ENCODE measurements at places on chromosomes 7 and 10.

DNA sequence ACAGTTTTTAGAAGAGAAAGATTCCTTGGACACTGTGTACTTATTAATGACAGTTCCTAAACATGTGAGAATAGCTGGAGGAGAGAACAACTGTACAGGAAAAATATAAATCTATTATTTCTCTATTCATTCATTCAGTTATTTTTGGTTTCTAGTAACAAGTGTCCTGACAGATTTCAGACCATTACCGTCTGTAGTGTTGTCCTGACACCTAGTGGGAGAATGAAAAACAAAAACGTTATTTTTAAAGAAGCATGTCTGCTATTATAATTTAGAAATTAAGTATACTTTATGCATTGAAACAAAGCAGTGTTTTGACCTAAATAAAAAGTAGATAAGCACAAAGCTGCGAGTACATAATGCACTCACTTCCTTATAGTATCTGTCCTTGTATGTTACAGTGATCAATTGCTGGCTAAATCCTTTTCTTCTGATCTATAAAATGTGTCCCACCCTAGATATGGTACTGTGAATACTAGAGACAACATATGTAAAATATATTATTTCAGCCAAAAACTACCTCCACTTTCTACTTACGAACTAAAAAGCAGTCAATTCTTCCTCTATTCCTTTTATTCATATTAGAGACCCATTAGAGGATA, 575.6 kb downstream of the ARL4A start:
- no peak for DNase-seq

DNA sequence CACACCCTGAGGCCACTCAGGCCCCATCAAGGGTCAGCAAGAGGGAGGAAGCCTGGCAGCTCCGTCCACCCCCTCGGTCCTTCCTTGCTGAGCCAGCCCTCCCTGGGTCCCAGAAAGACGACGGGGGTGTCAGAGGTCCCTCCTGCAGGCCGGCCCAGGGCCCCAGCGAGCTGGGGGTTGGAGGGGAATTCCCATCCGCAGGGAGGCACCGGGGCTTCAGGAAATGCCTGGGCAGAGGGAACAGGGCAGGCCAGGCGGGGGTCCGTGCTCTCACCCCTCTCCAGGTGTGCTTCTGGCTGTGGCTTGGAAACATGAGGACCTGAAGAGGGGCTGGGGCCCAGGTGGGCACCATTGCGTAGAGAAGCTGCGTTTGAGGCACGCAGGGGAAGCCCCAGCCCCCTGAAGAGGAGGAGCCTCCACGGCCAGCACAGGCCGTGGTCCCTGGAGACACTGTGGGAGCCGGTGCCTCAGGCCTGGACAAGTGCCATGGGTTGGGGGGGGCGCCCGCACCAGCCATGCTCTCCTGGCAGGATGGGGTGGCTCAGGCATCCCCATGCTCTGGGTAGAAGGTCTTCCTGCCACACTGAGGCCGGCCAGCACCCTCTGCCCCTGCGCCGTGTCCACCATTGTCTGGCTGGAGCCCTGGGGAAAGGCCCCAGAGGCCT, 66.7 kb downstream of the PDGFA start:
- no peak for DNase-seq

DNA sequence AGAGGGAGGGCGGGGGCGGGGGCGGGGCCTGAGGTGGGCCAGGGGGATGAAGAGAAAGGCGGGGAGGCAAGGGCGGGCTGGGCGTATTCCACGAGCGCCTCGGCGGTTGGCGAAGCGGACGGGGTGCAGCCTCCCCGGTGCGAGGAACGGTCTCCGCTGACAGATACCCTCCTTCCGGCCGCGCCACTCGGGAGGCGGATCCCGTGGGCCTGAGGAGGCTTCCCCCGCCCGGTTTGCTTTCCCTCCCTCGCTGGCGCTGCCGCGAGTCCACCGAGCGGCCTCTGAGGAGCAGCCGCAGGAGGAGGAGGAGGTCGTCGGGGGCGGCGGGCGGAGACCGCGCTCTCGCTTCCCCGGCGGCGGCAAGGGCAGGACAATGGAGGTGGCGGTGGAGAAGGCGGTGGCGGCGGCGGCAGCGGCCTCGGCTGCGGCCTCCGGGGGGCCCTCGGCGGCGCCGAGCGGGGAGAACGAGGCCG, at the start of gene TRIM24:
Gene TRIM24 (plus strand): TSS at position 84 of the 473 bp plus-strand sequence. CDS start 290 bp downstream, at position 374.
- DNase-seq, result no peak

DNA sequence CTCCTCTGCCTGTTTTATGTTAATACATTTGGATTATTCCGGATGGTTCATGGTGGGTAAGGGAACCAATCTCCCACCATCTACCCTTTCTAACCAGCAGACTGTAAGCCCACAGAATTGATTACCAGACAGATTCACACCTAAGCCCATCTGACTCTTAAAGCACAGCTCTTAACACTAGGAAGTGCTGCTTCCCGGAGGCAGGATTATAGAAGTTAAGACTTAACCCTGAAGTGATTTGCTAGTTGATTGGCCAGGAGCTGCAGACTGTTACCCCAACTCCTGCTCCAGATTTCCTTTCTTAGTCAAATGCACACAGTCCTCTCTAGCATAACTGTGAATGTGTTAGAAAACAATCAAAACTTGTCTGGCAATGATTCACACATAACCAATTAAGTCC, 221.7 kb downstream of the CDK14 start:
- DNase-seq, result no peak

- no peak for DNase-seq
These were observed 75.9 kb downstream of the PPP1R3C start for GRCh38 chr10:91556691-91557566.

- no peak for DNase-seq
These were observed 472.6 kb upstream of the CNTNAP2 start for GRCh38 chr7:145643981-145644380.

- DNase-seq, result no peak
These were observed 69.3 kb downstream of the ALOX5 start for GRCh38 chr10:45443101-45444009.

GRCh38 chr10:110141871-110142635, 65.4 kb upstream of the MXI1 start:
- no peak for DNase-seq

DNA sequence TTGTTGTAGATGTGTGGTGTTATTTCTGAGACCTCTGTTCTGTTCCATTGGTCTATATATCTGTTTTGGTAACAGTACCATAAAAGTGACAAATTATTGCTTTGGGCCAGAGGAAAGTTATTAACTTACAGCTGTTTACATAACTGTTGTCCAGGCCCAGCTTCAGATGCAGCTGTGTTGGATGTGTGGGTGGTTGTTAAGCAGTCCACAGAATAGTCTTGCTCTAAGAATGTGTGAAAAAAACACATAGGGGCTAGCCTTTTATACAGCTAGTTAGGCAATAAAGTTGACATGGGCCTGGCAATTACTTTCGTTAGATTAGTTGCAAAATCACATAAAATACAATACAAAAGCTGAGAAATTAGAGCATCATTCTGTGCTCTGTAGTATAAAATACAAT, 31.9 kb downstream of the DLD start:
- no peak for DNase-seq

- no peak for DNase-seq
These were observed 54.9 kb downstream of the KCNMA1 start for GRCh38 chr10:77582710-77583115.

- DNase-seq, result no peak
These were observed 12.0 kb downstream of the KPNA7 start for GRCh38 chr7:99195867-99196266.

DNA sequence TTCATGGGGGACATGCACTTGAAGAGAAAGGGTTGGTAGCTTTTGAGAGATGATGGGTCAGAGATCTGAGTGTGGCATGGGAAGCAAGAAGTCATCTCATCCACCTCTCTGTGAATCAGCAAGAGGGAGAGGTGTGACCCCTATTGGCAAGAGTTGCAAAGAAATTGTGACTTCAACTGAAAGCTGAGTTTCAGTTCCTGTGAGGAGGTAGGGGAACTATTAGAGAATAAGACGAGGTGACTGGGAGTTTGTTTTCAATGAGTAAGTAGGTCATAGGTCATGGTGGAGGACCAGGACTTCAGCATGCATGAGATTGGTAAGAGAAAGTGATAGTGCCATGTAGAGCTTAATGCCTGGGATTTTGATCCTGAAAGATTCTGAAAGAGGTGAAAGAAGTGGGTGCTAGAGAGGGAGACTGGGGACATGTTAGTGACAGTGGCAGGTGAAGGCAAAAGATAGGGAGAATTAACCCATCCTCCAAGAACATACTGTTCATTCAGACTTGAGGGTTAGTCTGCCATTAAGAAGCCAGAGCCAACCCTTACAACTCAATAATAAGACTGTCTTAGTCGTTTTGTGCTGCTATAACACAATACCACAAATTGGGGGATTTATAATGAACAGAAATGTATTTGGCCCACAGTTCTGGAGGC, 75.5 kb upstream of the CAPZA2 start:
- DNase-seq, result no peak

GRCh38 chr7:23067271-23067670, 38.3 kb upstream of the KLHL7 start:
- no peak for DNase-seq

DNA sequence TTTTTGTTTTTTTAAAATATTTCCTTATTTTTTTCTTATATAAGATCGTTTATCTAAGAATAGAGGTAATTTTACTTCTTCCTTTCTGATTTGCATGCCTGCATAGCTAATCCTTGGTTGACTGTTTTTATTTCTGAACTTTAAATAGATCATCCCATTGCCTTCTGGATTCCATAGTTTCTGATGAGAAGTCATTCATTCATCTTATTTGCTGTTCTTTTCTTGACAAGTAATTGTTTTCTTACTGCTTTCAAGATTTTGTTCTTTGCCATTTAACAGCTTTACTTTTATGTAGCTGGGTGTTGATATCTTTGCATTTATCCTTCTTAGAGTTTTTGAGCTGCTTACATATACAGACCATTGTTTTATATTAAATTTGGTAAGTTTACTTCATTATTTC, 437.9 kb downstream of the SDK1 start:
- DNase-seq, result no peak

DNA sequence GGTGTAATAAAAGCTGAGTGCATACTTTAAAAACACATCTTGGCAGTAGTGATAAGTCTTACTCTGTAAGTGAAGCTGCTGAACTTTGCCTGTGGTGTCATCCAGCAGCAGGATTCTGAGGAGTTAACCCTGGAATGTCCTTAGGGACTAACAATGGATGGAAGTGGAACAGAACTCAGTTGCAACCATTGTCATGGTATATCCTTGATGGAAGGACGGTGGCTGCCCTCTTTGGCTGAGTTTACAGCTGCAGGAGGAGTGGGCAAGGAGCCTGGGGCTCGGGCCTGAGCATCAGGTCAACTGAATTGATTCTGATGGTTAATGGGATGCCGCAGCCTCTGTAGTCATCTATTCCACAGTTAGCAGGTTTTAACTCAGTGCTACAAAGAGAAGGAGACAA, 56.2 kb downstream of the MRC1 start:
- DNase-seq, result no peak

DNA sequence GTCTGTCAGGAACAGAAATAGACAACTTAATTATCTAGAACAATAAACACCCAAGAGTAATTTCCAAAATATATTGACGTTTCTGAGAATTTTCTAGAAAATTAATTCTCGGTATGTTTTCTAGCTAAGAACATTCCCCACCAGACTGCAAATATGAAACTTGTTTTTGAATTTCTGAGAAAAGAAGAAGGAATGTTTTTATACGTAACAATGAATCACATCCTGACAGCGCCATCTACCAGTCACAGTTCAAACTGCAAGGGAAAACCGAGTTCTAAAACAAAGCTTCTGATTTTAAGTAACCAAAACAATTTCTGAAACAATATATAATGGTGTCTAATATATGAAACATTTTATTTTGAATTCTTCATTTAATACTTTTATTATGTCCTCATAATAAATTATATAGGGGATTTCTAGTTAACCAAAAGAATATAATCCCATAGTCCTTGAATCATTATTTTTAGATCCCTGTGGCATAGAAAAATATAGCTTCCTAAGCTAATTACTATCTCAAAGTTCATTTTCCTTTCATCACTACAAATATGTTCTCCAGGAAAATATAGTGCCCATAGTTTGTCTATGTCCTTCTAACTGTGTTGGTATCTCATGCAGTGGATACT, 34.5 kb upstream of the MEOX2 start:
- no peak for DNase-seq

Data from stimulated activated CD4-positive, alpha-beta T cell treated with anti-CD3 and anti-CD28 coated beads, Interleukin-1b, Interleukin-23, amount 100 ng/mL, for 4 hours (primary cell).